ENCODE measurements at places on chromosomes 3 and 15.

DNA sequence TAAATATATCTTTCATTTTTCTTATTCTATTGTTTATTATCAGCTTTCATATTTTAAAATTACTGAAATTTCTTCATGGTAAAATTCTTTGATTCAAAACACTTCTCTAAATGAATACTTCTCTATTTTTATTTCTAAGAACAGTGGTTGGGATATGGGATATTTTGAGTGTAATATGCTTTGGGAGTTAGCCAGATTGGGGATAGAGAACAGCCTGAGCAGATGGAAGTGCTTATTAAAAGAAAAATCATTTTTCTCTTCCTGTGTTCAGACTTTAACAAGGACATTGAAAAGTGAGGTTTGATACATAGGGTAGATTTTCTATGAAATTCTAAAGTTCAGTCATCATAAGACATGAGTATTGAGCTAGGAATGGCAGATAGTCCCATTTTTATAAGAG, 84.8 kb downstream of the COL6A5 start:
- DNase-seq: no peak

- peak; percentile 88 for DNase-seq
Measured at GRCh38 chr15:88904624-88905327, 8.4 kb downstream of the MFGE8 start.

DNA sequence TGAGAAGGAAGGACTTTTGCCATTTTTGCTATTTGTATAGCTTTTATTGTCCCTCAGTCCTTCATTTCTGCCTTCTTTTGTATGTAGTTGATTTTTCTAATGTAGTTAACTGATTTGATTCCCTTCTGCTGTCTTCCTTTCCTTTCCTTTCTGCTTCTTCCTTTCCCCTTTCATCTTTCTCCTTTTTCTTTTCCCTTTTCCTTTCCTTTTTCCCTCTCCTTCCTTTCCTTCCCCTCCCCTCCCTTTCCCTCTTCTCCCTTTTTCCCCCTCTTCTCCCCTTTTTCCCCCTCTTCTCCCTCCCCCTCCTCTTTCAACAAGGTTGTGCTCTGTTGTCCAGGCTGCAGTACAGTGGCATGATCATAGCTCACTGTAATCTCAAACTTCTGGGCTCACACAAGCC, 59.0 kb downstream of the CHCHD6 start:
- DNase-seq: no peak

DNA sequence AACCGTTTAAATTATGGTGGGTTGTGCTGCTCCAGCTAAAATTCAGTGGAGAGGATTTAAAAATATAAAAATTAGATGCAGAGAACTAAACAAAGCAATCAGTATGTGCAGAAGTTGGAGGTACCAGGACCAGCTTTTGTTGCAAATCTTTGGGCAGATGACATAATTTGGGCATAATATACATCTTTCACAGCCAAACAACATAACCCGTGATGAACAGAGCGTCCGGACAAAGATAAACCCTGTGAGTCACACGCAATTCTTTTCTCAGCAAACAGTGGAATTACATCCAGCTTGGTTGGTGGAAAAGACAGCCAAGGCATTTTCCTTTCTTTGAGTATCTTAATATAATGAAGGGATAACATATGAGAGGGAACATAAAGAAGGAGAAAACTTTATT, 419.4 kb upstream of the ADAMTS9 start:
- DNase-seq: no peak

GRCh38 chr3:104805042-104805441, 561.7 kb upstream of the ALCAM start:
- DNase-seq: no peak

DNA sequence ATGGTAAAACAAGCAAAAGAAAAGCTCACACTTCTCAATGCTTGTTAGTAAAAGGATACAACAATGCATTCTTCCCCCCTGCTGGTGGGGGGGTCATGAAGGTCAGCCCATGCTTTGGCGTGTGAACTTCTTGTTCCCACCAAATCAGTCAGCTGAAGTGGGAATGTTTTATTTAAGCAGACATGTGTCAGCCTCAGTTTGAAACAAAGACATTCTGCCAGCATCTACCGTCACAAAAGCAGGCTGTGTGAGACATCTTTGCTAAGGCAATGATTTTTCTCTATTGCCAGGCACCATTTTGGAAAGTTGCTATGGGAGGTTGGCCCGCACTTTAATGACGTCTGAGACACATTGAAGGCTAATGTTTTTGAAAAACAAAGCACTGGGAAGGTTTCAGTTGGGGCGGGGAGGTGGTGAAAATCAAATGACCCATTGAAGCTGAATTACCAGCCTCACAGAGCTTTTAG, 206.6 kb downstream of the TLE3 start:
- DNase-seq: no peak

DNA sequence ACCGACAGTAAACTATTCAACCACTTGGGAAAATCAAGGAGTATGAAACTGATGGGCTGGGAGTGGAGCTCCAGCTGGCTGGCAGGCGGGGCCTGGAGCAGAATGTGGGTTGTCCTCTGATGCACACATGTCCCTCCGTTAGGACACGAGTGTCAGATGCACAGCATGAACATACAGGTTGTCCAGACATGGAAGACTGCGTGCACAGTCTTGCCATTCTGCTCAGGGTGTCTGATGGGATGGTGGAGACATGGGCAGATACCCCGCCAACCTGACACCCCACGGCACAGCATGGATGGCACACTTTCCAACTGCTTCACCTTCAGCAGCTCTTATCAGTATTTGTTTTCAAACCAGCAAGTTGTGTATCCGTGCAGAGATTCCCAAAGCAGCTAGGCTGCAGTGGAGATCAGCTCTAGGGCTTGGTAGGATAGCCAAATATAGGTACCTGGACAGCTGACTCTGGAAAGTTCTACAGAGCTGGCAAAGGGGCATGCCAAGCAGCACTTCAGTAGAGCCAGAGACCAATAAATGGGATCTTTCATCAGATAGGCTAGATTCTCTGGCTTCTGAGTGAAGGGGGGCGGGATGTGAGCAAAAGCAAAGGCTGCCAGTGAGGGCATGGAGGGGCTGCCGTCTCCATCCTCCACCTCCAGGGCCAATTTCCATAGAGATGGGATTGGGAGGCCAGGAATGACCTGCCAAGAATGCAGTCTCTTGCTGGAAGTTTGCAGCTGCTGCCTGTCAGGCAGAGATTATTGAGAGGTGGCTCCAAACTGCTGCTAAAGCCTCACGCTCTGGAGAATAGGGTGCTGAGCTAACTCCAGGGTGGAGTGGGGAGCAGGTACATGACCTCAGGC, 47.2 kb upstream of the KY start:
- no peak for DNase-seq

GRCh38 chr3:157077565-157077991, 82.4 kb downstream of the CCNL1 start:
- DNase-seq: no peak

DNA sequence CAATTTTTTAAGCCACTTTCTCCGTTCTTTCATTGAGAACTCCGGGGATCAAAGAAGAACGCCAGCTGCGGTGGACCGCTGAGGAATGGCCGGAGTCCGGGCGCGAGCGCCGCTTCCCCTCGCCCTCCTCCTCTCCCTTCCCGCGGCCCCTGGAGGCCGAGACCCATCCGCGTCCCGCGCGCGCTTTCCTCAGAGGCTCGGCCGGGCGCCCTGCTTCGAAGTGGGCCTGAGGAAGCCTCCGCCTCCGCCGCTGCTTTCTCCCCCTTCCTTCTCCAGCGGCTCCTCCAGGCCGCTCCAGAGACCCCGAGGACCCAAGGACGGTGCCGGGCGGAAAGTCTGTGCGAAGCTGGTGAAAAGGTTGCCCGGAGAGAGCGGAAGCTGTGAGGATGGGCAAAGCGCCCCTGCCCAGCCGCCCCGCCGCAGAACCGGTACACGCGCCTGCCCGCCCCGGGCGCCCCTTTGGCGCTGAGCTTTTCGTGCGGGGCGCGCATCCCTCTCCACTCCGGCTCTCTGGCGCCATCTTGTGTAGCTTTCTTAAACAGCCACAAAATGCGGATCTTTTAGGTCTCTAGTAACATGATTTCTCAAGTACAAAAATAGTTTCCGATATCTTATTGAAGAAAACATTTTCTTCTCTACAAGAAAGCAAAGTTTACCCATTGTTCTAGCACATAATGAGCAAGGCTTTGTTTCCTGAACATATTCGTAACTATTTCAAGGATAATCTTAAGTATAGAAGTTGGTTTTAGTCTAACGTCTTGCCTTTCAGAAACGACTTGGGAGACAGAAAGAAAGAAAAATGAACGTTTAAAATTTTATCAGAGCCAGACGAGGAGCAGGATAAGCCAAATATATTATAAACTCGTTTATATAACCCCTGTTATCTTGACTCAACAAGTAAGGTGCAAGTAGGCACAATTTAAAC, 59.2 kb upstream of the FAM174B start:
- peak; percentile 73 for DNase-seq

DNA sequence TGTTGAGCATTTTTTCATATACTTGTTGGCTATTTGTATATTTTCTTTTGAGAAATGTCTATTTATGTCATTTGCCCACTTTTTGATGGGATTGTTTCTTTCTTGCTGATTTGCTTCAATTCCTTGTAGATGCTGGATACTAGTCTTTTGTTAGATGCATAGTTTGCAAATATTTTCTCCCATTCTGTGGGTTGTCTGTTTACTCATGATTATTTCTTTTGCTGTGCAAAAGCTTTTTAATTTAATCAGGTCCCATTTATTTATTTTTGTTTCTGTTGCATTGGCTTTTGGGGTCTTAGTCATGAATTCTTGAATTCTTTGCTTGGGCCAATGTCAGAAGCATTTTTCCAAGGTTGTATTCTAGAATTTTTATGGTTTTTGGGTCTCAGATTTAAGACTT, 251.7 kb downstream of the WNT5A start:
- DNase-seq: no peak

DNA sequence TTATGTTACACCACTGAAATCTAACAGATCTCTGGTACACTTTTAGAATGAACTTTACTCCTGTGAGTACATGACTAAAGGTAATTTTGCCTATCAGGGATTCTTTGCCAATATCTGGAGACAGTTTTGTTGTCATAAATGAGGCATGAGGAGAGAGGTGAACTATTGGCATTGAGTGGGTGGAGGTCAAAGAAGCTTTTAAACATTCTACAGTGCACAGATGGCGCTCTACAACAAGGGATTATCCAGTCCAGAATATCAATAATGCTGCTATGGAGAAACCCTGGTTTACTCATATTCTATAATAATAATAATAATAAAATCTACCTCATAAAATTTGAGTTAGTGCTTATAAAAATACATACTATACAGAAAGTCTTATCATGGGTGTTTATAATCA, 702.3 kb downstream of the SI start:
- DNase-seq: no peak

DNA sequence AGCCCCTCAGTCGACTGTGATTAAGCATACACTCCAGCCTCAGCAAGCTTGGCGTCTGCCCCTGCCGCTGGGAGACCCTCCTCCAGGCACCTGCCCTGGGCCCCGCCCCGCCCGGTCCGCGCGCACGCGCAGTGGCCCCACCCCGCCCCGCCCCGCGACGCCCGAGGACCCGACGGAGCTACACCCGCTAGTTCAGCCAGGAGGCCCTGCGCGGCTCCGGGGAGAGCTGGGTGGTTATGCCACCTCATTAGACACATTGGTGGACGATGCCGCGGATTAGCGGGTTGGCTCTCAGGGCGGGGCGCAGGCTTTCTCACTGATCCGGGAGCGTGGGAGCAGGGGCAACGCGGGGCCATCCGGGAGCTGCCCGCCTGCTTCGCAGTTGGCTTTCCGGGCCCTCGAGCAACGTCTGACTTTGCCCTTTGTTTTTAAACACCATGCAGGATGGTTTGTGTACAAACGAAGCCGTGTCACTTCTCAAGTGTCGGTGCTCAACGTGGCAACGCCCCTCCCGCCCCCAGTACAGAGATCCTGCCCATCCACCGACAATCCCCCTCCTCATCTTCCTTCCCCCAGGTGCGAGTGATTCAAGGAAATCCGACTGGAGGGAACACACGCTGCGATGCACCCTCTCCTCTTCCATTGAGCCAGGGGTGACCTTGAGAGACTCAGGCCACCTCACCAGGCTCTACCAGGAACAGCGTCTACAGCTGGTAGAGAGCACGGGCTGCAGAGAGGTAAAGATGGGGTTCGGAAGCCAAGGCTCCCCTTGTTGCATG, 109.3 kb downstream of the SHQ1 start:
- DNase-seq: peak; percentile 74

DNA sequence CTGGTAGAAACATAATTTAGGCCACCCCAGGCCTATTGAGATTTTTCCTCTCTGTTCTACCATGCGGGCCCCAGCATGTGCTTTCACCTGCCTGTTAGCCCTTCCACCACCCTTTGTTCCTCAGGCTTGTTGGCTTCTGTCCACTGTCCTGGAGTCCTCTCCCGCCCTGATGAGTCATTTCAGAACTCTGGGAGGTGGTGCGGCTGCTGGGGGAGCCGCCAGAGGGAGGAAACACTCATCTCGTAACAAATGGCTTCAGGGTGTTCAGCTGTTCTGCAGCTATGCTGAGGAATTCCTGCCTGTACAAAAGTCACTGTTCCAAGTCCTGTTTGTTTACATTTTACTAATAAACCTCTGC, 36.3 kb downstream of the LRTM1 start:
- no peak for DNase-seq

- no peak for DNase-seq
Measured at GRCh38 chr3:9214599-9214998, 34.8 kb downstream of the SRGAP3 start.

DNA sequence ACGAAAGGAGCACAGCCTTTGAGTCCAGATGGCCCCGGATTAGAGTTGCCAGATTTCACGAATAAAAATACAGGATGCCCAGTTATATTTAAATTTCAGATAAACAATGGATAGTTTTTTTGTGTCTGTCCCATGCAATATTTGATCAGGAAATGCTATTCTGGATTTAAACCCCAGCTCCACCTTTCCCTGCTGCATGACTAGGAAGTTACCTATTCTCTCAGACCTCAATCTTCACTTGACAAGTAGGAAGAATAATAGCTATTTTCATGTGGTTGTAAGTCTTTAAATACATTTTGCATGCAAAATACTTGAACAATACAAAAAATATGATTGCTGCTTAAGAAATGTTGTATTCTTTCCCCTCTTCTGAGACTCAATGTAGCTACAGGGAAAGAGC, 125.3 kb upstream of the P2RY1 start:
- no peak for DNase-seq

GRCh38 chr3:171777596-171777995, 32.7 kb downstream of the PLD1 start:
- DNase-seq: no peak

- DNase-seq: no peak
Measured at GRCh38 chr3:45171283-45171682, 25.1 kb upstream of the CDCP1 start.

DNA sequence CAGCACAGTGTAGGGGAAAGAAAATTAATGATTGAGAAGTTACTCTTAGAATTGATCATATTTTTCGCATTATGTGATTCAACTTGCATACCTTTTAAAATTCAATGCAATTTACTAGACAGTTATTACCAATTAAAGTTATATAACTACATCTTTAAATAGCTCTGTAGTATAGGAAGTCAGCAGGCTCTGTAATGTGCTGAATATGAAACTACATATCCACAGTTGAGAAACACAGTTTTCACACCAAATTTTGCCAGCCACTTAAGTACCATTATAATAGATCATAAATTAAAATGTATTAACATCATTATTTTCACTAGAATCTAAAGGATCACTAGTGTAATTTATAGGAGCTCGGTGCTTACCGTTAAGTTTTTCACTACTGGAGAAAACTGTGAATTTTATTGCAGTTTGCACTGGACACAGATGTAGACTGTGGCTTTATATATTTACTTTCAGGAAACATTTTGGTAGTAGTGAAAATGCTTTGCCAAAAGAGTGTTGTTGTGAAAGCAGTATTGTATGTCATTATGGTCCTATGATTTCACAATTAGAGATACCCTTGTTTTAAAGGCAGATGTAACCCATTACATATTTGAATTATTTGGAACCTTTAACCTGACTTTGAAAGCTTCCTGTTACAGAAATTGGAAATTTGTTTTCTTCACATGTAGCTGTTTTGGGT, 113.6 kb downstream of the PLCL2 start:
- DNase-seq: no peak

- no peak for DNase-seq
Measured at GRCh38 chr3:64575211-64575844, 112.5 kb downstream of the ADAMTS9 start.
